Activated naive CD8-positive, alpha-beta T cell treated with anti-CD3 and anti-CD28 coated beads, Interleukin-2, amount 50 U/mL, for 24 hours (primary cell): ENCODE measurements at places on chromosomes 1 and 21.

GRCh38 chr1:84386716-84387479 is 11.4 kb upstream of the DNASE2B start:
- no peak overlapping the region for H3K27ac ChIP-seq
- no peak for DNase-seq
- no peak overlapping the region for H3K4me3 ChIP-seq
- H3K36me3 ChIP-seq, result no peaks in the 10 kb centered on the region
- no peaks in the 10 kb centered on the region for H3K27me3 ChIP-seq
- H3K4me1 ChIP-seq, result peaks cover 2% of the 10 kb centered on the region

DNA sequence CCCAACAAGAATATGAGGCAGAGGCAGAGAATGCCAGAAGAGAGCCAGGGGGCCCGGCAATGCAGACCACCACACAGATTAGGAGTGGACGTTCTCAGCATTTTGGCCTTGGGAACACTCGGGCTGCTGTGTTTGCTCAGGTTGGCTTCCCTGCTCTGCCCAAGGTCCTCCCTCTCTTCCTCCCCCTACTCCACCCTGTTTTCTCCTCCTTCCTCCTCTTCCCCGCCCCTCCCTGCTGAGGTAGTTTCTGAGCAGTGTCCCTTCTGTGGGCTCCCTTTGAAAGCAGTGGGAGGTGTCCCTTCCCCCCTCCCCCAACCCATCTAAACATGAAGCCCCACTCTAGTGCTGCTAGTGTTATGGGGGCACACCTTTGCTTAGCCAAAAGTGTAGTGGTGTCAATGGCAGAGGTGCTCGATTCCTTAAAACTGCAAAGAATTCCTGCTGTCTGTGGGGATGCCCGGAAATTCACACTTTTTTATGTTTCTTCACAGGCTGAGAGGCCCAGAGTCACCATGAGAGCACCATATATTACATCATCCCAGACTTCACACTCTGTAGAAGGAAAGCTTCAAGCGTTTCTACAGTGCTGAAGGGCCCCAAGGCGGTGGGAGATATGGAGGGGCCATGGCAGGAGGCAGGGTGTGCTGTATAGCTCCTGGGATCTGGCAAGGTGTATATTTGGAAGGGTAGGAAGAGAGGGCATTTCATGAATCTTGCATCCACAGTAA is at the start of gene HHIPL2:
HHIPL2 (minus strand) TSS at position 161 of the 728 bp plus-strand sequence; CDS start at position 101, 60 bp downstream.
- H3K4me3 ChIP-seq, result no peak within 1 kb of the TSS
- peaks cover 11% of the 10 kb centered on the region for H3K27me3 ChIP-seq
- H3K27ac ChIP-seq, result no peak within 1 kb of the TSS
- DNase-seq, result no peak

DNA sequence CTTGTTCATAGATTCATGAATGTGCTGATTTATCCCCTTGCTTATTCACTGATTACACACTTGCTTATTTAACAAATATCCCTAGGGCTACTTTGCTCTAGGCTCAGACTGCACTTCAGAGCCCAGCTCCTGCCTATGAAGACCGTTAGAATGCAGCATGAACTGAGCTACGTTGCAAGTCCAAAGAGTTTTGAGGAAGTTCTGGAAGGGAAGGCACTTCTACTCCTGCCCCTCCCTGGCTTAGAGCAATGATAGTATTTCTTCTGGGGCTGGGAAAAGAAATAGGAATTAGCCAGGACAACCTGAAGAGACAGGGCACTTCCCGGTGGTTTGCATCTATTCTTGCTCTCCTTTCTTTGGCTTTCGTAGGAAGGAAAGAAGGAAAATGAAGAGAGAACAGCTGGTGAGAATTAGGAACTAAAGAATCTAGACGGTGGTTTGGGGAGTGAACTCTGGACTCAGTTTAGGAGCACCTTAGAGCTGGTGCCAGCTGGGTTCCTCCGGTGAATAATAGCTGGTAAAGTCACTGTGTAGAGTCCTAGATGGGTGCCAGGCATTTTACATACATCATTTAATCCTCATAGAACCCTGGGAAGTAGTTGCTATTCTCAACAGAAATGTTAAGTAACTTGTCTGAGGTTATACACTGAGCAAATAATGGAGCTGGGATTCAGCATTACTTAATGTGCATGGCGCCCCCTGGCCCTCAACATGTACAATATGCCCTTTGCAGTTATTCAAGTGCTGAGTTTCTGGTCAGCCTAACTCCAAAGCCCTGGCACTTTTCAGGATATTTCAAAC is 65.9 kb downstream of the NDUFS5 start:
- peaks cover 2% of the 10 kb centered on the region for H3K27me3 ChIP-seq
- peaks cover 2% of the 10 kb centered on the region for H3K4me1 ChIP-seq
- H3K36me3 ChIP-seq, result no peaks in the 10 kb centered on the region
- H3K27ac ChIP-seq, result no peak overlapping the region
- DNase-seq, result peak; percentile 58

DNA sequence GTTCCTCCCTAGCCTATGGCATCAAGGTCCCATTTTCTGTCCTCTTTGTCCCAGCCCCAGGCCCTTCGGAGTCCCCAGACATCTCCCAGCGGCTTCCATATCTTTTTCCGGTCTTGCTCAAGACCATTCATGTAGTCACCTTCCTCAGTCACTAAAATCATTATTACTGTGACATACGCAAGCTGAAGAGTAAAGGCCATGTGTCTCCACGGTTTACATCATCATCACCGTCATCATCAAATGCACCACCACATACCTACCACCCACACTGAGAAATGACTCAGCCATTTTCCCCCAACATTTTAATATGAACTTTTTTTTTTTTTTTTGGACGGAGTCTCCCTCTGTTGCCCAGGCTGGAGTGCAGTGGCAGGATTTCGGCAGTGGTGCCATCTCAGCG is 43.4 kb downstream of the FHAD1 start:
- DNase-seq, result peak; percentile 13
- peaks cover 8% of the 10 kb centered on the region for H3K27me3 ChIP-seq
- no peaks in the 10 kb centered on the region for H3K36me3 ChIP-seq
- H3K27ac ChIP-seq, result peak overlapping the region; percentile 71
- H3K4me3 ChIP-seq, result no peak overlapping the region
- H3K4me1 ChIP-seq, result peaks cover 13% of the 10 kb centered on the region

- peaks cover 37% of the 10 kb centered on the region for H3K36me3 ChIP-seq
- no peaks in the 10 kb centered on the region for H3K4me1 ChIP-seq
Observed at GRCh38 chr1:92273039-92273438, 25.7 kb downstream of the GLMN start.

- H3K27ac ChIP-seq, result peak overlapping the region; percentile 70
- H3K4me3 ChIP-seq, result no peak overlapping the region
- peaks cover 81% of the 10 kb centered on the region for H3K4me1 ChIP-seq
- peaks cover 2% of the 10 kb centered on the region for H3K36me3 ChIP-seq
- DNase-seq, result no peak
- H3K27me3 ChIP-seq, result no peaks in the 10 kb centered on the region
Observed at GRCh38 chr1:160772331-160772730, 23.6 kb upstream of the LY9 start.

DNA sequence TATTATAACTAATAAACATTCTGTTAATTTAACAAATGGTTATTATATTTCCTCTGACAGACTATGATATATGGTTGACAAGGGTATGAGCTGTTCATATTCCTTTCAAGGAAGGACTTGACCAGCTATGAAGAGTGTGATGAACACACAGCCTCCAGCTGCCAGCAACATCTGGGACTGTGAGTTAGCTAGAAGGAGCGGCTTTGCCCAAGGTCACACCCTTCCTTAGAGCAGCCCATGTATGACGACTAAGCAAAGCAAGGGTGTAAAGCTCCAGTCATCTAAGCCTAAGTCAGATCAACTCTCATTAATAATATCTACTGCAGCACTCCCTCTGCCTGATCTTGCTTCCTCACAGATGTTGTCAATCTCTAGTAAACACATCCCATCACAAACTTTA is 355.4 kb downstream of the PLPP3 start:
- no peak overlapping the region for H3K4me3 ChIP-seq
- H3K36me3 ChIP-seq, result no peaks in the 10 kb centered on the region
- H3K27me3 ChIP-seq, result no peaks in the 10 kb centered on the region
- DNase-seq, result no peak
- no peaks in the 10 kb centered on the region for H3K4me1 ChIP-seq
- no peak overlapping the region for H3K27ac ChIP-seq

GRCh38 chr21:38121888-38122720 is 134.7 kb upstream of the KCNJ15 start:
- H3K4me1 ChIP-seq, result no peaks in the 10 kb centered on the region
- H3K27me3 ChIP-seq, result peaks cover 15% of the 10 kb centered on the region
- H3K4me3 ChIP-seq, result no peak overlapping the region
- DNase-seq, result no peak
- no peaks in the 10 kb centered on the region for H3K36me3 ChIP-seq

GRCh38 chr1:231933711-231934626 is 307.4 kb downstream of the DISC1 start:
- H3K27me3 ChIP-seq, result no peaks in the 10 kb centered on the region
- no peak overlapping the region for H3K27ac ChIP-seq
- DNase-seq, result no peak
- H3K4me1 ChIP-seq, result peaks cover 8% of the 10 kb centered on the region
- no peak overlapping the region for H3K4me3 ChIP-seq

GRCh38 chr1:161235957-161236775 is 1.8 kb downstream of the NR1I3 start:
- H3K36me3 ChIP-seq, result no peaks in the 10 kb centered on the region
- no peaks in the 10 kb centered on the region for H3K4me1 ChIP-seq
- DNase-seq, result no peak
- H3K27ac ChIP-seq, result no peak overlapping the region
- no peak overlapping the region for H3K4me3 ChIP-seq
- peaks cover 3% of the 10 kb centered on the region for H3K27me3 ChIP-seq

- H3K4me1 ChIP-seq, result peaks cover 17% of the 10 kb centered on the region
- H3K36me3 ChIP-seq, result peaks cover 12% of the 10 kb centered on the region
- no peak overlapping the region for H3K4me3 ChIP-seq
- no peaks in the 10 kb centered on the region for H3K27me3 ChIP-seq
Observed at GRCh38 chr1:43853161-43853921, 80.3 kb upstream of the ARTN start.

DNA sequence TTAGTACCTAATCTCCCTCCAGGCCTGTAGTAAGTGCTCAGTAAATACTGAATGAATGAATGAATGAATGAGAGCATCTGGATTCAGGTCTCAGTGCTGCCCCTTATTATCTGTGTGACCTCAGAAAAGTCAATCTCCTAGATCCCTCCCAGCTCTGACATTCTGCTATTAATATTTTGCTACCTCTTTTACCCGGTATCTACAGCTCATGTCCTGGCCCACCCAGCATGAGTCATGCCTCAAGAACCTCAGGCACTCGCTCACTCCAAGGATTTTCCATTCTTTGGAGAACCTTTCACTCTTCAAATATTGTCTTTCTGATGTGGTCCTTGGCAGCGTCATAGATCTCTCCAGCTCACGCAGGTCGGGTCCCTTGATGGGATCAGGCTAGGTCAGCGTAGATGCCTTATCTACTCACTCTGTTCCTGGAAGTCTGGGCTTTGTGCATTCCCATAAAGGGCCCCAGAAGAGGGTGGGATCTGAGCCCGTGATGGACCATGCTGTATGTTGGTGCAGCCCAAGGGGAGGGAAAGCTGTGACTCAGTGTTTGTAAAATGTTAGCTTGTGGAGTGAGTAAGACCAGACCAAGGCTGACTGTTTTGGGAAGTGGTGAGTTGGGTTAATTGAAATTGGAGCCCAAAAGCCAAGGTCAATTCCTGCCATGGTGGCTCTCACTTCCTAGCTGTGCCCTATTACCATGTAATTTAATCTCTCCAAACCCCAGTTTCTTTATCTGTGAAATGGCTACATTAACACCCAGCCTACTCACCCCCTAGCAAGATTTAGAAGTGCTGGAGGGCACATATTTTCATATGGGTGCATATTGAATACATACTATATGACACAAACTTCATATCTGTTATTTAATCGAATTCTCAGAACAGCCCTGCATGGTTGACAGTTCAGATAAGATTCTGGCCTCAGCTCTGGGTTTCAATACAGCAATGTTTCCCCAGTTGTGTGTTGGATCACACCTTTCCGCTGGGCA is 214.1 kb upstream of the USP24 start:
- H3K4me1 ChIP-seq, result no peaks in the 10 kb centered on the region
- H3K4me3 ChIP-seq, result no peak overlapping the region
- no peak overlapping the region for H3K27ac ChIP-seq
- no peaks in the 10 kb centered on the region for H3K36me3 ChIP-seq

- H3K27me3 ChIP-seq, result peaks cover under 1% of the 10 kb centered on the region
- no peaks in the 10 kb centered on the region for H3K4me1 ChIP-seq
- peak overlapping the region; percentile 59 for H3K4me3 ChIP-seq
- no peaks in the 10 kb centered on the region for H3K36me3 ChIP-seq
- DNase-seq, result no peak
- H3K27ac ChIP-seq, result peak overlapping the region; percentile 37
Observed at GRCh38 chr1:203486618-203487370, 7.2 kb upstream of the OPTC start.

- no peak overlapping the region for H3K4me3 ChIP-seq
- no peak overlapping the region for H3K27ac ChIP-seq
- DNase-seq, result no peak
- H3K27me3 ChIP-seq, result no peaks in the 10 kb centered on the region
Observed at GRCh38 chr1:205058853-205059252, 15.8 kb downstream of the CNTN2 start.

- H3K4me1 ChIP-seq, result peaks cover 61% of the 10 kb centered on the region
- DNase-seq, result no peak
- no peak overlapping the region for H3K4me3 ChIP-seq
- no peak overlapping the region for H3K27ac ChIP-seq
Observed at GRCh38 chr1:235919833-235920441, 53.2 kb upstream of the LYST start.

- no peak for DNase-seq
- H3K36me3 ChIP-seq, result no peaks in the 10 kb centered on the region
- H3K27ac ChIP-seq, result no peak overlapping the region
- peaks cover 22% of the 10 kb centered on the region for H3K4me1 ChIP-seq
- no peak overlapping the region for H3K4me3 ChIP-seq
Observed at GRCh38 chr1:175198332-175198731, 5.8 kb upstream of the KIAA0040 start.

- H3K4me1 ChIP-seq, result peaks cover 16% of the 10 kb centered on the region
- DNase-seq, result peak; percentile 33
- peaks cover 2% of the 10 kb centered on the region for H3K27me3 ChIP-seq
- H3K36me3 ChIP-seq, result no peaks in the 10 kb centered on the region
Observed at GRCh38 chr1:168821434-168821833, 92.4 kb upstream of the DPT start.

GRCh38 chr1:28893403-28894102 is 20.8 kb upstream of the EPB41 start:
- H3K4me3 ChIP-seq, result no peak overlapping the region
- no peak for DNase-seq
- H3K4me1 ChIP-seq, result peaks cover 15% of the 10 kb centered on the region
- H3K27ac ChIP-seq, result peak overlapping the region; percentile 55
- H3K36me3 ChIP-seq, result peaks cover 2% of the 10 kb centered on the region

DNA sequence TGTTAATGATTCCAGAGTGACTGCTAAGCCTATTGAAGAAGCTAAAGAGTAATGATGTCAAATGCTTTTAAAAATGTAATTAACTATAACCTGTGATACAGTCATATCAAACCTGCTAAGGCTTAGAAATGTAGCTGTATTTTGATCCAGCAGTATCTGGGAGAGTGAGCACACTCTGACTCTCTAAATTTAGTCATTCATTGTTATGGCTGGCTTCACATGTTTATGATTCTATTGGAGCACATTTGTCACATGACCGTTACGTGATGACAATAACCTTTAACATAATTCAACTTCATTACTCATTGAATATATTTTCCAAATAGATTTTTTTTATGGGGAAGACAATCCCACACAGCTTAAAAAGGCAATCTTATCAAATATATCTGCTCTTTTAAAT is 587.1 kb downstream of the LMO4 start:
- H3K4me1 ChIP-seq, result no peaks in the 10 kb centered on the region
- H3K4me3 ChIP-seq, result no peak overlapping the region
- H3K36me3 ChIP-seq, result no peaks in the 10 kb centered on the region
- H3K27ac ChIP-seq, result no peak overlapping the region
- H3K27me3 ChIP-seq, result peaks cover 7% of the 10 kb centered on the region
